ENCODE measurements at places on chromosomes 12 and 14.

GRCh38 chr12:109732321-109733305 is 19.0 kb downstream of the FAM222A start:
- no peak overlapping the region for H3K4me3 ChIP-seq
- DNase-seq: no peak
- peaks cover 5% of the 10 kb centered on the region for H3K27me3 ChIP-seq
- H3K4me1 ChIP-seq: no peaks in the 10 kb centered on the region
- no peaks in the 10 kb centered on the region for H3K36me3 ChIP-seq

- no peaks in the 10 kb centered on the region for H3K27me3 ChIP-seq
- DNase-seq: no peak
- no peak overlapping the region for H3K4me3 ChIP-seq
- no peaks in the 10 kb centered on the region for H3K4me1 ChIP-seq
These were observed 26.3 kb upstream of the ANO2 start for GRCh38 chr12:5971194-5971850.

DNA sequence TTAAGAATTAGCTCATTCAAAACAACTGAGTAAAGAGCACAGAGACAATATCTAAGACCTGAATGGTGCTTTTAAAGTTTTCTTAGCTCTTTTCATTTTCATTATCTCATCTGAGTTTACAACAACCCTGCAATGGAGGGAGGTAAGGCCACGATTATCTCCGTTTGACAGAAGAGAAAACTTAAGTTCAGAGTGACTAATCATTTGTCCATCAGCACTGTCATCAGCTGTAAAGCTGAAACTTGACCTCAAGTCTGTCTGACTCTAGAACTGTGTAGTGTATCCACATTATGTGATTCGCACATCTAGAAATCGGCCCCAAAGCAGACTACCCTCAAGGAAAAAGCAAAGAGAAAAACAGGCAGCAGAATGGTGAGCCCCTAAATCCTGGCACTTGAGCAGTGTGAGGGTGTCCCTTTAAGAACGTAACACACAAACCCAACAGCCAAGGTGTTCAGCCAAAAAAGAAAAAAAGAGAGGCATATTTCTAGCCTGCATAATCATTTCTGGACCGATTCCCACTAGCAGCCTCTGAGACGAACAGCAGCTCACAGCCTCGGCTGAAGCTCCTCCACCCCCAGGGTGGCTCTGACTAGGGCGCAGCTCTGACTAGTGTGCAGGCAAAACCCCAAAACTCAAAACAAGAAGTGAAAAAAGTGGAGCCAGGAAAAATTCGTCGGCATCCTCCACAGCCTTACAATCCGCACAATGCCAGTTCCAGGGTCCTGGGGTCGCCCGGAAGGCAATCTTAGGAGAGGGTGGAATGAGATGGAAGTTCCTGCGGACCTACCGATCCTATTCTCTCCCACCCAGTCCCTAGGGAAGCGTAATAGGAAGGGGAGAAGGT is 1.6 kb downstream of the STXBP6 start:
- no peaks in the 10 kb centered on the region for H3K36me3 ChIP-seq
- H3K4me3 ChIP-seq: no peak overlapping the region
- no peak for DNase-seq
- no peaks in the 10 kb centered on the region for H3K4me1 ChIP-seq
- H3K27ac ChIP-seq: no peak overlapping the region

GRCh38 chr12:94289461-94290312 is 141.3 kb downstream of the PLXNC1 start:
- no peaks in the 10 kb centered on the region for H3K4me1 ChIP-seq
- no peaks in the 10 kb centered on the region for H3K27me3 ChIP-seq
- H3K27ac ChIP-seq: no peak overlapping the region
- no peak for DNase-seq
- H3K36me3 ChIP-seq: peaks cover 11% of the 10 kb centered on the region

DNA sequence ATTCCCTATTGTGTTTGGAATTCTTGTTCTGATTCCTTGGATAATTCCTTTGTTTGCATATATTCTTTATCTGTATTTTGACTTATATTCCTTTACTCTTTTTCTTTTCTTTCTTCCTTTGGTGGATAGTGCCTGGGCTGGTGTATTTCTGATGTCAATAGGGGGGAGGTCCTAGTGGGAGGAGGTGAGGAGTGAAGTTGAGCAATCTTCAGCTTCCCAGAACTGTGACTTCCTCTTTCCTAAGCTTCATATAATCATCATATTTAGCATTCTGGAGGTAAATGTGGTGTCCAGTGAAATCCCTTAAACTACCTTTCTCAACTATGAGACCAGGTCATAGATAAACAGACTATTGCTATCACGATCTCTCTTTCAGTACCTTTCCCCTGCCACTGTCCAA is 29.6 kb upstream of the TBPL2 start:
- H3K36me3 ChIP-seq: no peaks in the 10 kb centered on the region
- no peaks in the 10 kb centered on the region for H3K4me1 ChIP-seq
- no peaks in the 10 kb centered on the region for H3K27me3 ChIP-seq
- no peak for DNase-seq
- no peak overlapping the region for H3K4me3 ChIP-seq

DNA sequence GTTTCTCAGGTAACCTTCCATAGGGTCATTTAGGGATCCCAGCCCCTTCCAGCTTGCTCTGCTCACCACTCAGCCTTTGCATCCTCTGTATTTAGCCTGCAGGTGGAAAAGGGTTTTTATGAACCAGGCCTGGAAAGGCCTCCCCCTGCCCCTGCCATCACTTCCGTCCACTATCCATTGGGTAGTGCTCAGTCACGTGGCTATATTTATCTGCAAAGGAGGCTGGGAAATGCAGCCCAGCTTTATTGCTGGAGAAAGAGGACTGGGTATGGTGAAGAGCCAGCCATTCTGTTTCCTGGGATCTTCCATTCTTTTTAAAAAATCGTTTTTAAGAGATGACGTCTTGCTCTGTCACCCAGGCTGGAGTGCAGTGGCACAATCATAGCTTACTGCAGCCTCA is 87.0 kb upstream of the MAP1LC3B2 start:
- no peak for DNase-seq
- no peak overlapping the region for H3K4me3 ChIP-seq
- no peaks in the 10 kb centered on the region for H3K4me1 ChIP-seq
- no peaks in the 10 kb centered on the region for H3K27me3 ChIP-seq
- no peaks in the 10 kb centered on the region for H3K36me3 ChIP-seq

Data from CD8-positive, alpha-beta memory T cell (primary cell).